ENCODE measurements at places on chromosomes 2 and 18. TPM values are rescaled to one million over a fixed set of nuclear protein-coding genes. Genes with fewer than 3 reads are reported as not detected.

The GTF2A1L gene
- total RNA-seq = 0.09 TPM

The SLC19A3 gene
- total RNA-seq = not detected

DNA sequence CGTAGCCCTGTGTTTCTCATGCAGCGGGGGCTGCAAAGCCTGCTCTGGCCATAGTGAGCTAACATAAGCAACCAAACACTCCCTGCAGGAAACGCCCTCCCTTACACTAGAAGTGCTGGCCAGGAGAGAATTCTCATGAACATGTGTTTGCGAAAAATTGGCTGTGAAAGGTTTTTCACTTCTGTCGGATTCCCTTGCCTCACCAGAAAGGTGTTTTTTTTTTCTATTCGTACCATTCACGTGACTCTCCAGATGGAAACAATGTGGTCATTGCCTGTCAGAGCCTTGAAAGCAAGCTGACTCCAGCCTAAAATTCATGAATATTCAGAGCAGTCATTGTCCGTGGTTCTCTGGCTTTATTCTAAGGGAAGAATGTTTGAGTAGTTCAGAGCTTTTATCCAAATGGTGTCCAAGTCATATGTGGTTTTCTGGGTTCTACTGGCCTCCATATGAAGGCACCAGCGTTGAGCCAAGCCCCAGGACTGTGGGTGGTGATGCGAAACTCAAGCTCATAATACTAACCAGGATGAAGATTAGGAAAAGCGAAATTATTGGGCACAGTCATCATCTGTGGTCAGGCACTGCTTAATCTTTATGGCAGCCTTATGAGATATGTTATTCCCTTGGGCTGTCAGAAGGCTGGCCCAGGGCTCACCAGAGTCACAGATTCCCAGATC lies 236.4 kb downstream of the ALPK2 start:
- DNase-seq = peak; percentile 61

GRCh38 chr2:65754219-65754618 lies 321.8 kb upstream of the SPRED2 start:
- DNase-seq = no peak

GRCh38 chr2:12008425-12009061 lies 262.1 kb downstream of the LPIN1 start:
- no peak for DNase-seq

DNA sequence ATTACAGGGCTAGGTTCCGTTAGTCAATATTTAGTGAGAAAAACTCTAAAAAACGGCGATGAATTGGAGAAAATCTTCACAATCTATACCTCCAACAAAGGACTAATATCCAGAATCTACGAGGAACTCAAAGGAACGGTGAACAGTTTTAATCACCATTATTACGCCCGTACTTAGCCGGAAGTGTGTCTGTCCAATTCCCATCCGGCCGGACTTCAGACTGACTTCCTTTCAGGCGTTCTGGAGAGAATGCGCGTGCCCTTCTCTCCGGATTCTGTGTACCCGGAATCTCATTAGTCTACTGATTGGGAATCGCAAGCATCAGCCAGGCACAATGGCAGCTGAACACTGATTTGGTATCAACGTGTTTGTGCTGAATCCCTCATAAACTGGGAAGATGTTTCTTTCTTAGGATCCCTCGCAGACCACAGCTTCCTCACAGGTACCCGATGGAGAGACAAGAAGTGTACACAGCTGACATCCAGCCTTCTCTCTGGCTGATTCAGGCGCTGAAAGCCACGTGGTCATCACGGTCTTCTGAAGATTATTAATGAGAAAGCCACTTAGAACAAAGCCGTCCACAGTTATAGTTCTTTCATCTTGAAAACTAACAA lies 239.9 kb downstream of the ZNF516 start:
- no peak for DNase-seq

- no peak for DNase-seq
These were observed 370.7 kb upstream of the RAB12 start for GRCh38 chr18:8238507-8238906.

DNA sequence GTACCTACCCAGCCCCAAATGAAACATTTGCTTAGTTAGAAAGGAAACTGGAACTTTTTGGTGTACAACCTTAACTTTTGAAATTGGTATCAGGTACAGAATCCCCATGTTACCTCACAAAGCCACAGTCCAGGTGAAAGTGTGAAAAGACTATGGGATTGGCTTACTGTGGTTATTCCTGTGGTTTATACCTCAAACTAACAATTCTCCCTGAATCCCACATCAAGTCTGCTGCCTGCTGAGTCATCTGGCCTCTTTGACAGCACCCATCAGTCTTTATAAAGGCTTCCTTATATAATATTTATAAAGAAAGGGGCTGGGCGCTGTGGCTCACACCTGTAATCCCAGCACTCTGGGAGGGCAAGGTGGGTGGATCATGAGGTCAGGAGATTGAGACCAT lies 164.6 kb downstream of the TMEM247 start:
- DNase-seq = no peak

The MPP4 gene
- 2.2 TPM for total RNA-seq

DNA sequence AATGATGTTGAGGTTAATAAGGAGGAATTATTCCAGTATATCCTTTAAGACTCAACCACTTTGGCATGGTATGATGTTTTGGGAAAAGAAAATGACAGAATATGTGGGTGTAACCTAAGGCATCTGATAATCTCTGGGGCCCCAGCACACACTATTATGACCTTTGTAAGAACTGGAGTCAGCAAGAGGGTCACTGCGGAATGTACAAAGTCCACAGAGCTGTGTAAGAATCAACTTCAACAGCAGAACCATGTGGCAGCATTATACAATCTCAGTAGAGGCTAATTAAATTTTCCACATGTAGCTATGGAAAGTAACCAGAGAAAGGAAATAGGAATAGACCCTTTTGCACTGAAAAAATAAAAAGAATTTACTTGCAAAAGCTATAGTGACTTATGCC lies 445.1 kb upstream of the UBE2E3 start:
- DNase-seq = no peak

GRCh38 chr2:23589220-23589647 lies 204.3 kb downstream of the KLHL29 start:
- DNase-seq = no peak

Measured in dermis blood vessel endothelial cell (primary cell).